ENCODE measurements at places on chromosomes 5 and 9.

- DNase-seq, result no peak
Measured at GRCh38 chr5:73218552-73219171, 45.7 kb downstream of the TMEM174 start.

- DNase-seq, result no peak
Measured at GRCh38 chr9:110623462-110624025, 44.0 kb upstream of the SVEP1 start.

DNA sequence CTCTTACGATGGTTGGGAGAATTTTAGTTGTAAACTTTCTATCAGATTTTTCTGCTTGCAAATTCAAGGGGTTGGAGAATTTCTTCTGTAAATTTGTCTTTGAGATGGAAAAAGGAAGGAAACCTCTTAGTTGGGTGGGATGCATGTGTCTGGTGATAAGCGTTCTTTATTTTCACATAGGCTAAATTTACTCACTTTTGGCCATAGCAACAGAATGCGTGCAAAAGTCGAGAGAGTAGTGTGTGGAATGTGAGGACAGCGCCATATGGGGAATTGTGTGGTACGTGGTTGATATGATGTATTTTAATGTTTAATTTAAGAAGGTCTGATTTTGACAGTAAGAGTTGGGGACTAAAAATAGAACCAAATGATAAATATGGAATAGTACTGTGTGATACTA lies 282.2 kb downstream of the TAF11L14 start:
- no peak for DNase-seq

DNA sequence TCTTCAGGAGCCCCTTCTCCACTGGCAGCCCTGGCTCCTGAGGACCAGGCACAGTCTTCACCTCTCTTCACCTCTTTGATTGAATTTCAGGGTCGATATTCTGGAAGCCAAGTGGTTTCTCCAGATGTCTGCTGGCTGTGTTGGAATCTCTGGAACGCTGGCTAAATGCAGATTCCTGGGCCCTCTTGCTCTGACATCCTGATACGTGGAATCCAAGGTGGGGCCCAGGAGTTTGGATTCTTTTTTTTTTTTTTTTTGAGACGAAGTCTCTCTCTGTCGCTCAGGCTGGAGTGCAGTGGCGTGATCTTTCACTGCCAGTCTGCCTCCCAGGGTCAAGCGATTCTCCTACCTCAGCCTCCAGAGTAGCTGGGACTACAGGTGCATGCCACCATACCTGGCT lies 26.8 kb upstream of the IER5L start:
- no peak for DNase-seq

DNA sequence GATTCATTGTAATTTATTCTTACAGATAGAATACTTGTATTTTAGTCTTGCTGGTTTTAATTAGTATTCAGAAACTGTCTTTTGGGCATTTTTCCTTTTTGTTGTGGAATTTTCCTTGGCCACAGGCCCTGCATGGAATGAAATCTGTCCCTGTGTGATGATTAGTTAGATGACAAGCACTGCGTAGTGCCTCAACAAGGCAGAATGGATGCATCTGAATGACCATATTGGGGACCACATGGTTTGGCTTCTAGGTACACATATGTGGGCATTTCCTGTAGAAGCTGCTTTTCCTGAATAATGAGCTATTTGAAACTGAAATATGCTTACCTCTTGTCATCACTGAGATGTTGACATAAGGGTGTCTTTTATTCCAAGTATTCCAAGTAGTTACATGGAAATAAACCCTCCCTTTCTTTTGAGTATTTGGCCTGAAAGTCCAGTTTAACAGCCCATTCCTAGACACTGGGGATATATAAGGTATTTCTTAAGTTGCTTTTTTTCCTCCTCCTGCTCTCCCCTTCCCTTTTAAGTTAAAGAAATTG lies 147.3 kb downstream of the YTHDC2 start:
- DNase-seq, result no peak

- no peak for DNase-seq
Measured at GRCh38 chr9:92747459-92748232, 17.0 kb downstream of the BICD2 start.

DNA sequence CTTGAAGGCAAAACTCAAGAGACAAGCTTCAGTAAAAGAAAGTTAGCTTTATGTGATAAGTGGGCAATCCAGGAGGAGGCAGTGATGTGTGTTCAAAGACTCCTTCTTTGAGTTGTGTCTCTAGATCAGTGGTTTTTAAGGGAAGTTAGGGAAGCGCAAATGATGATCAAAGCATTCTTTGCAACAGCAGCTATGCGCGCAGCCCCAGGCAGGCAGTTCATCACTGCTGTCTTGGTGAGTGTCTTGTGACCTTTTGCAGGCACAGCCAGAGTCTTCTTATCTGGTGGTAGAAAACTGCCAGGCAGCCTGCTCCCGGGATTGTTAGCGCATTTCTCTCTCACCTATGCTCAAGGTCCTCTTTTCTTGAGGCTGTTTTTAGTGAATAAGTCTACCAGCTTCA lies 40.3 kb upstream of the CLK4 start:
- no peak for DNase-seq

GRCh38 chr5:142011572-142012185 lies 1.1 kb downstream of the GNPDA1 start:
- no peak for DNase-seq

DNA sequence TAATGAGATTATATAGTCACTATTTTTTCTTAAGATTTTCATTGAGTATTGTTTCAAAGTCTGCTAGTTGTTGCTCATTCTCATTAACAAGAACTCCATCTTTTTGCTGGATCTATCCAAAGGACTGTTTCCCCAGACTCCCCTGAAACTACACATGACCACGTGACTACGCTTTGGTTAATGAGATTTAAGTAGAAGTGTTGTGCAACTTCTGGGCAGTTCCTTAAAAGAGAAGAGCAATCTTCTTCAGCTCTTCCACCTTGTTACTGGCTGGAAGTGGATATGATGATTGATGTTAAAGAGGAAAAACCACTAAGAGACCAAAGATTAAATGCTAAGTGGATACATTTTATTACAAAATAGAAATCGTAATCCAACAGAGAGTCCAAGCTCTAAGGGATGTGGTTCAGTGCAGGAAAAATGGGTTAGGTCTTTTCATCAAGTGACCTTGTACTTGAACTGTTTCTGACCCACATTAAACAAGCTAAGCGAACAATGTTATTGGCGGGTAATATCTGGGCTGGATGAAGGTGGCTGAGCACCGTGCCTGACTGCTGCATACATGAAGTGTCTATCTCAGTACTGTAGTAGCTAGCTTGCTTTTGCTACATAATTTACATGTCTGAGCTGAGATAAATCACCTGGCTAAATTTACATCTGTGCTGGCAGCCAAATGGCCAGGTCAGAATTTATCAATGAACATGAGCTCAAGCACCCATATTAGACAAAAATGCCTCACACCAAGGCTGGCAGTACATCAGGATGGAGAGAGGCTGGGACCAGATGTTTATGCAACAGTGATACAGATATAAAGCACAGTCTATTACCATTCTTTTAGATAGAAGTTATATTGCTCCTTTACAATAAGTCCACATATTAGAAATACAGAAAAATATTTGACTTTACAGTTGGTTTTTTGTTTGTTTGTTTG lies 7.5 kb upstream of the CTNNAL1 start:
- DNase-seq, result no peak

DNA sequence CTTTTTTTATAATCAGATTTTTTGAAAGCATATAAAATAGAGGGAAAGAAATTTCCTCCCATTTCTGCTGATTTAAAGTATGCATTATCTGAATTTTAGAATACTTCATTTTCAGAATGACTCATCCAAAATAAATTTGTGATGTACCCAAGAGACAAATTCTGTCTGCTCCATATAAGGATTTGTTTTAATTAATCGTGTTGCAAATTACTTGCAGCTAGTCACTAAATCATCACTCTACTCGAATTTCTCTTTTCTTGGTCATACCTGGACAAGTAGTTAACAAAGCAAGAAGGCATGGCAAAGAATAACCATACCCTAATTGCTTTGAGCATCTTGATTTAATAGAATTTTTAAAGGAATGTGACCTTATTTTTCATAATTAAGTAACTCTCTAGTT lies 284.1 kb upstream of the GRAMD2B start:
- no peak for DNase-seq

DNA sequence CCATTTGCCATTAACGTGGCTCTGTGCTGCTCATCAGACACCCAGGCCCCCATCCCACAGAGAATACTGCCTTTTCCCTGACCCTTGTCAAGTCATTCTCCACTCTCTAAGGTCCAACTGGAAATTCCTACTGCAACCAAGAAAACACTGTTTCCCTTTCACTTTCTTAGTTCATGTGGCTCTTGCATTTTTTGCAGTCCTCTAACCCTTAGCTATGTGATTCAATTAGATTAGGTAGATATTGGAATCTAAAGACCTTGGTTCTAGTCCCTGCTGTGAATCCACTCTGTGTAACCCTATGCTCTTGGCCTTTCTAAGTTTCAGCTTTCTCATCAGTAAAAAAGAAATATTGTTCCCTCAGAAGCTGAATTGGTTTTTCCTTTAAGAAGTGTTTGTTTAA lies 649.4 kb downstream of the CCDC171 start:
- DNase-seq, result no peak

GRCh38 chr5:78157001-78157400 lies 137.5 kb downstream of the AP3B1 start:
- DNase-seq, result no peak

DNA sequence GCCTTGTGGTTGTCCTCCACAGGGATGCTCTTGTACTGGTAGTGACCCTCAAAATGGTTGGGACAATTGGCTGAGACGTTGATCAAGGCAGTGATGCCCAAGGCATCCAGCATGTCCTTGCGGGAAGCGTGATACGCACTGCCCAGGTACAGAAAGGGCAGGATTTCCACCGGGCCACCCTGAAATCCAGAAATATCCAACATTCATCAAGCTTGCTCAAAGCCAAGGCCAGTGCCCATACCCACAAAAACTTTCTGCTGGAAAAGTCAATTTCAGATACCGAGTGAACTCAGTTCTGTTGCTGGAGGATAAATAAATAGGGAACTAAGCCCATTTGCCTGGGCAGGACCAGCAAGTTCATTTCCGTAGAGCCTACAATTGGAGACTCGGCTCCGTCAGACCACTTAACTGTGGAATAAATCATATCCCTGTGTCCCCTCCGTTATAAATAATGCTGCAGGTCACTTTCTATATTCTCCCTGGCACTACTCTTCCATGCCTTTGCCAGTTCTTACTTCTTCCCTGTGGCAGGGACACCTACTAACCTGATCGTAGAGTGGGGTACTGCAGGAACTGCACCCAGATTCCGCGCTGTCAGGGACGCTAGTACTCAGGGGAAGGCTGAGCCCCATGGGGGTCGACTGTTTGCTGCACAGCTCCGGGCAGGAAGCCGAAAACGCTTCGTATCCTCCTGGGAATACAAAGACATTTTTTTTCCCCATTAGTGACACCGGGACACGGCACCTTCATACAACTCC lies 1.2 kb downstream of the DUSP1 start:
- no peak for DNase-seq

All from stimulated activated CD4-positive, alpha-beta T cell treated with anti-CD3 and anti-CD28 coated beads, TNF-alpha, amount 100 ng/mL, for 4 hours (primary cell).